ENCODE measurements at places on chromosomes 7 and 10. TPM values are rescaled to one million over a fixed set of nuclear protein-coding genes. Genes with fewer than 3 reads are reported as not detected.

The TAS2R4 gene
- total RNA-seq = 0.65 TPM

The HILPDA gene
- total RNA-seq = 22.8 TPM

GRCh38 chr10:30683496-30683895 lies 53.9 kb upstream of the LYZL2 start:
- DNase-seq = no peak

DNA sequence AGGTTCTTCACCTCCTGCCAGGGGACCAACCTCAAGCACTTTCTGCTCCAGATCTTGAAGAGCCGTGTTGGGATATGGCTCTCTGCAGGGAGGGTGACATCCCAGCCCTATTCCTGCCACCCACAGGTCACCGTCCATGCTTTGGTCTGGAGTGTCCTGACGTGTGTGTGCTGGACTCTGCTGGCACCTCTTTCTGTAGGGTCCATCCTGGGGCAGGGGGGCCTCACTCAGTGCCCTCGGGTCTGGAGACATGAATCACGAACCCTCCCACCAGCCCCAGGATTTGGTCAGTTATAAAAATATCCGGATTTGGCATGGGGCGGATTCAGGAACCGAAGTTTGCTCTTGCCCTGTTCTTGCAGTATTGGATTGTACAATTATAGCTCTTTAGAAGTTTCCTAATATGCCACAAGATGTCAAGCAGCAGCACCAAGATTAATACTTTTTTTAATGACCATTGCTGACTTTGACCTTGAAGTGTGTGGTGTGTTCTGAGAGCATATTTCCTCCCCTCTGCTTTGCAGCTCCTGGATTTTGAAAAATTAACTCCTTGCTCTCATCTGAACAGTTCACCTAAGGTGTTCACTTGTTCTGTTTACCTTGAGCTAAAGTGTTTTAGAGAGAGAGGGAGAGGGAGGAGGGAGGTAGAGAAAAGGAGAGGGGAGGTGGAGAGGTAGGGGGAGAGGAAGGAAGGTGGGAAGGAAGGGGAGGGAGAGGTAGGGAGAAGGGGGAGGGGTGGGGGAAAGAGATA lies 95.4 kb upstream of the SHH start:
- no peak for DNase-seq

DNA sequence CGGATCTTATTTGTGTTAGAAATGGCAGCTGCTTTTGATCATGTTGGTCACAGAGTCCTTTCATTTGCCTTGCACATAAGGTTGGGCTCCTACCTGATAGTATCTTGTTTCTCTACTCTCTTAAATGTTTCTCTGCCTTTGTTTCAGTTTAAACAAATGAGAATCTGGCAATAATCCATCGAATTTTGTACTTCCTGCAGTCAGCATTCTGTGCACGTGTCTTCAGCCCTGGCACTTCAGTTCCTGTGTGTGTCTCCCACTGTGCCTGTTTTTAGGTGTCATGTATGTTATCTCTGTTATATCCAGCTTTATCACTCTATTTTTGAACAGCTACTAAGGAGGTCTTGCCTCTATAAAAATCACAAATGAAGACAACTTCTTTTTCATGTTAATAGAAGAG lies 28.4 kb upstream of the PTER start:
- DNase-seq = no peak

GRCh38 chr10:73647875-73648651 lies 6.8 kb upstream of the MYOZ1 start:
- DNase-seq = no peak

Data from PC-9 (cell line).